NCI-H1417 treated with DMSO at 0.1 percent for 48 hours (cell line): ENCODE measurements at places on chromosomes 1 and 21.

DNA sequence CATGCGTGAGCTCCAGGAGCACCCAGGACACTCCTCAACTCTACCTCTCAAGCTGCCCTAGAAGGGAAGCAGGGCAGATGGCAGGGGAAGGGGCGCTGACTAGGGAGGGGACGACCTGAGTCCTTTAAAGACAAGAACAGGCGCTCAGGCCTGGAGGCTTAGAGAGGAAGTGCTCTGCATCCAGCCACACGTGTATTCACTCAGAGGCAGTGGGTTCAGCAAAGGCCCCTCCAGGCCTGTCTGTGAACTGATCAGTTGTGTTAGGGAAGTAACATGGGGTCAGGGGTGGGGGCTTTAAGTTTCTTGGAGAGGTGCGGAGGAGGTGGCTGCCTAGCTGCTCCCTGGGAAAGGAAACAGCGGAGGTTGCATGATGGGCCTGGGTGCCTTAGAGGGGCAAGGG is 37.1 kb upstream of the ARF1 start:
- no peak for DNase-seq

DNA sequence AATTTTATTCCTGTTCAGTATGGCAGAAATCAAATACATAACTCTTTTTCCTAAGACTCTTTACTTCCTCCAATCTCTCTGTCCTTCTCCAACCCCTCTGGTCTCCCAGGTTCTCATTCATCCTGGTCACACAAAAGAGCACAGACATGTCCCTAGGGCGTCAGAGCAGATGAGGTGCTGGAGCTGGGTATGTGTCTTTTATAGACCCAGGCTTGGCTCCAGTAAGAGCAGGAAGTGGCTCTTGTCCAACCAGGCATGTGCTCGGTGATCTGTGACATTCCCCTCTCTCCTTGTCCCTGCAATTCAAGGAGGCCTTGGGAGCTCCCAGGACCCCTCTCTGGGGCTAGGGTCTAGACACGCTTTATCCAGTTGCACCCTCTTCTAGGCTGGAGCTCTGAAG is 18.0 kb upstream of the LCE2D start:
- DNase-seq: no peak

DNA sequence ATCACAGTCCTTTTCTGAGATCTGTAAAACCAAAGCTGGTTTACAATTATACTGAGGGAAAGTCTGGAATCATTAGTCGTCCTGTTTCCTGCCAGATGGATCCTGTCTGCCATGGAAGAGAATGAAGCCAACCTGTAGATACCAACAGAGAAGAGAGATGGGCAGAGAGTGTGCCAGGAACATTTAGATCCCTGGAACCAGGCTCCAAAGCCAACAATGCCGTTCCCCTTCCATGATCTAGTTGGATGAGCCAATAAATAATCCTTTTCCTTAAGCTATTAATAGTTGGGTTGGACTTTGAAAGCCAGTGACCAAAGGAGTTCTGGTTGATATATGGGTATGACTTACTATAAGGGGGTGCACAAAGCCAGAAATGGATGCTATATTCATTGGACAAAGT is 15.0 kb downstream of the CAPN8 start:
- DNase-seq: no peak

DNA sequence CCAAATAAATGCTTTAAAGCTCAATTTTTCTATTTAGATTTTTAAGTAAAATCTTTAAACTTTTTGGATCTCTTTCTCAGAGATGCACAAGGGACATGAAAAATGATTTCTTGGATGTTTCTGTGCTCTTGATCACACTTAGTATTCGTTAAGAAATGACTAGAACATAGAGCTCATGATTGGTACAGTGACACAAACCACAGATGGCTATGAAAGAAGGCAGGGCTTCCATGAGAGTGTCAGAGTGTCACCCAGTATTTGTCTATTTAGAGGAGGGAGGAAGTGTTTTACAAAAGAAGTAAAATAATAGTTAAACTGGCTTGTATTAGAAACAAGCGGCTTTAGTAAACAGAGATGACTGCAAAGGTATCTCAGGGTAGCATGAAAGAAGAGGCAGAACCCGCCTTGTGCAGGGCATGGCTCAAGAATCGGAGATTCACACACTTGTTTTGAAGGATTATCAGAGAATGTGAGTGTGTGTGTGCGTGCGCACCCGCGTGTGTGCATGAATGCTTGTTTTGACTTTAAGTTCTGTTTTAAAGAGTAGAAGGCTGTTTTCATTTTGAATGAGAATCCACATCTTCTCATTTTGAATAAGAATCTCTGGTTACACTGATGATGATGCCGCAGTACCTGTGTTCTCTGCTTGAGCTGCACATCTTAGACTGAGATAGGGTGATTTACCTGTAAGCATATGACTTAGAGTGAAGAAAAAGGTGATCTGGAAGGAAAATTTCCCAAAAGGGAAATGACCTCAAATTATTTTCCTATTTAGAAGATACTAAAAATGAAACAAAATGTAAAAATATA is 82.1 kb downstream of the VPS26C start:
- DNase-seq: no peak

GRCh38 chr1:1677718-1678580 is 14.6 kb downstream of the SLC35E2B start:
- no peak for DNase-seq

- no peak for DNase-seq
These were observed 47.0 kb downstream of the SLC37A1 start for GRCh38 chr21:42560517-42561179.
